CD4-positive, alpha-beta T cell (primary cell): ENCODE measurements at places on chromosomes 16 and 17.

DNA sequence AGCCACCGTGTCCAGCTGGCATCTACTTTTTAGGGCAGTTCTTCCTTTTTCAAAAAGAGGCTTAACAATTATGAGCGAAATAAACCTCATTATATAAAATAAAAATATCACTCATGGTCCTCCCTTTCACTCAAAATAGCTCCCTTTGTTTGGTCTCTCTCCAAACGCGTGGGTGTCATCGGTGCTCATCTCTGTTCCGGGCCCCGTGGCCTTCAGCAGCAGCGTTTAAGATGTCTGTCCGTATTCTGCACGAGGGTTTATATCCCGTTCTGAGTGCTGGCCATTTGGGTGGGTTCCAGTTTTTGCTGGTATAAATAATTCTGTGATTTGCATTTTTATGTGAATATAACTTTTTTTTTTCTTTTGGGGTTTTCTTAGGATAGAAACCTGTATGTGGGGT, 33.4 kb downstream of the PRMT7 start:
- no peak for DNase-seq

- no peak for DNase-seq
These were observed 155.4 kb downstream of the CLEC16A start for GRCh38 chr16:11099672-11100205.

DNA sequence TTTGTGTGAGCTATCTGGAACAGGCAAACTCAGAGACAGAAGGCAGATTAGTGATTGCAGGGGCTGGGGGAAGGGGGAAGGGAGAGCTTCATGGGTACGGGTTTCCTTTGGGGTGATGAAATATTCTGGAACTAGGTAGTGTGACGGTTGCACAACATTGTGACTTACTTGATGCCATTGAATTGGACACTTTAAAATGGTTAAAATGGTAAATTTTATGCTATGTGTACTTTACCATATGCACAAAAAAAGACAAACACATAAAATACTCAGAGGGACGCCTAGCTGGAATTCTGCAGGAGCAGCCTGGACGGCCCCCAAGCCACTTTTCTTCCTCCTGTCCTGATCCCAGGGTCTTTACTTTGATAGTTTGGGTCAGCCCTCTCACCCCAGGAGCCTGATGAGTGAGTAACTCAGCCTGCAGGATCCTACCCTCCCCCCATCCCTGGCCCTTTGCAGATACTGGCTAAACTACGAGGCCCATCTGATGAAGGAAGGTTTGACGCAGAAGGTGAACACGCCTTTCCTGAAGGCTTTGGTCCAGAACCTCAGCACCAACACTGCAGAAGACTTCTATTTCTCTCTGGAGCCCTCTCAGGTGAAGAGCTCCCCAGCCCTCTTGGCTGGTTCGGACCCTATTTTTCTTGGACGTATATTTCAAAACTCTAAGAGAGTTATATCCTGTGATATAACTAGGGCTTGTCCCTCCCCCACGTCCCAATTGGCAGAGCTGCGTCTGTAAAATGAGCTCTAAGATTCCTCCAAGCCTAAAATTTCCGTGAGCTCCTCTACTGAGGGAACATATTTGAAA, 7.8 kb downstream of the ADGRG3 start:
- DNase-seq, result no peak

- no peak for DNase-seq
These were observed 5.7 kb downstream of the TPPP3 start for GRCh38 chr16:67387479-67388079.

DNA sequence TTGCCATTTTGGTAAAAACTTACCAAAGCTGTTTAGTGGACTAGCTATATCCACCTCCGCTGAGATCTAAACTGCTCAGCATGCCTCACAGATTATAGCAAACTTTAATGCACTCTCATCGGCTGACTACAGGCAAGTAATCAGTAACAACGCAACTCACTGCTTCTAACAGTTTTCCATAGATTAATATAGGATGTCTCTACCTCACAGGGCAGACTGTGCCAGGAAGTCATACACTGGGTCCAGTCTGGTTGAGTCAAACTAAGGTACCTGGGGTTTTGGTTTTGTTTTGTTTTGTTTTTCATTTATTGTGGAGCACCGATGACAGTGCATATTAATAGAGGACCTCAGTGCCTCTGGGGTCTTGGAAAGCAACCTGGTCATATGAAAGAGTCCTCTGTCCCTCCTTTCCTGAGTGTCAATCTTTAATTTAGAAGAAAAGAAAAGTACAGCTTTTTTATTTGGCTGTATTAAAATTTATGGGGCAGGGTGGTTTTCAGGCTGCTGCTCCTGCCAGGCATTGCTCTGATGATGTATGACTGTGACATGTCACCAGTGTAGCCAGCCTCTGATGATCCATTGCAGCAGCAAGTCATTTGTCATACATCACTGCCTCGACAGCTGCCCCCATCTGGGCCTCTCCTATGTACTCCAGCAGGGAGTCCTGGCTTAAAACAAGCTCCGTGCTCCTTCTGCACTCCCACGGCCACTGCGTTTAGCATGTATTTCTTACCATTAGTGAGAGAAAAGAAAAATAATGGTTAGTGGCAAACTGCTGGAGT, 854.1 kb downstream of the KCNJ2 start:
- no peak for DNase-seq

- no peak for DNase-seq
These were observed 794 bp downstream of the SMG6 start for GRCh38 chr17:2302778-2303203.

DNA sequence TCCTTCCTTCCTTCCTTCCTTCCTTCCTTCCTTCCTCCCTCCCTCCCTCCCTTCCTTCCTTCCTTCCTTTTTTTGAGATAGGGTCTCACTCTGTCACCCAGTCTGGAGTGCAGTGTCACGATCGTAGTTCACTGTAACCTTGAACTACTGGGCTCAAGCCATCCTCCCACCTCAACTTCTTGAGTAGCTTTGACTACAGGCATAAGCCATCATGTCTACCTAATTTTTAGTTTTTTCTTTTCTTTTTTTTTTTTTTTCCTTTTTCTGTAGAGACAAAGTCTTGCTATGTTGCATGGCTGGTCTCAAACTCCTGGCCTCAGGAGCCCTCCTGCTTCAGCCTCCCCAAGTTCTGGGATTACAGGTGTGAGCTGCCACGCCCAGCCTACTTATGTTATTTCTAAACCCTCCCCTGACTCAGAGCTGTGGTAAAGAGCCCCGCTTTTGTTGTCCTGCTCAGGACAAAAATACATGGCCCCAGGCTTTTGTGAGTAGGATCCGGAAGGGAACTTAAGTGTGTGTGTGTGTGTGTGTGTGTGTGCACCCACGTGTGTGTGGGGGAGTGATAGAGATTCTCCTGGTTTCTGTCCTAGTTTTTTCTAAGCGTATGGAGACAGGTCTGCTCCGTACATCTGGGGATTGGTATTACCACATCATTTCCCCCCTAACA, 67.1 kb downstream of the PRKCB start:
- no peak for DNase-seq

GRCh38 chr17:44389723-44390202, 314 bp upstream of the ITGA2B start:
- DNase-seq, result no peak
